T-helper 1 cell treated with Interleukin-12 subunit alpha and Interleukin-12 subunit beta and Interleukin-4 antibody, amounts not matched to agents 30 ng/mL and 1 ng/mL, for 36 hours (primary cell): ENCODE measurements at places on chromosomes 2 and 18. TPM values are rescaled to one million over a fixed set of nuclear protein-coding genes. Genes with fewer than 3 reads are reported as not detected.

The MAP4K4 gene
- total RNA-seq, result 115 and 120 TPM in 2 replicates

The ATL2 gene
- total RNA-seq, result 43.6 and 43.9 TPM in 2 replicates

The CSRNP3 gene
- total RNA-seq, result not detected in 2 replicates

The ZNF892 gene
- 3.2 and 3.9 TPM in 2 replicates for total RNA-seq

The C2orf72 gene
- 0.10 TPM in 1 of 2 replicates, not detected in the other for total RNA-seq

The TRIB2 gene
- total RNA-seq, result 38.1 and 38.9 TPM in 2 replicates

The TUBA3D gene
- total RNA-seq, result not detected in 2 replicates
